NCI-H748 treated with DMSO at 0.1 percent for 48 hours (cell line): ENCODE measurements at places on chromosomes 2 and 18.

GRCh38 chr2:237726401-237726830 is 72.2 kb upstream of the RBM44 start:
- peak; percentile 96 for DNase-seq

GRCh38 chr2:166610913-166611305 is 116.9 kb upstream of the SCN7A start:
- DNase-seq, result no peak

DNA sequence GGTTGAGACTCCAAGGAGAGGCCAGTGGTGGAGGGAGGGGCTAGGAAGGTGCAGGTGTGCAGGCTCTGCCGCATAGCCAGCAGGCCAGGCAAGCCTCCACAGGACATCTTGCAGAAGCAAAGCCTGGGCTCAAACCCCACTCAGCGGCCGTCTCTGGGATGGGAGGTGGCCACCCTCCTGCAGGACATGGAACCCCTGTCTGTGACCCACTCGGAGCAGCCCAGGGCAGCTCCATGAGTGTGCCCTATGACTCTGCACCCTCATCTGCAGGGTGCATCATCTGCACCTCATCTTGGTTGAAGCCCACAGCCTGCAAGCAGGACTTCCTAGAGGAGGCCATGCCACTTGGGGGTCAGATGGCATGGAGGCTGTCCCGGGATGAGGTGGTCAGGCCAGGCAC is 46.3 kb downstream of the GPC1 start:
- no peak for DNase-seq

DNA sequence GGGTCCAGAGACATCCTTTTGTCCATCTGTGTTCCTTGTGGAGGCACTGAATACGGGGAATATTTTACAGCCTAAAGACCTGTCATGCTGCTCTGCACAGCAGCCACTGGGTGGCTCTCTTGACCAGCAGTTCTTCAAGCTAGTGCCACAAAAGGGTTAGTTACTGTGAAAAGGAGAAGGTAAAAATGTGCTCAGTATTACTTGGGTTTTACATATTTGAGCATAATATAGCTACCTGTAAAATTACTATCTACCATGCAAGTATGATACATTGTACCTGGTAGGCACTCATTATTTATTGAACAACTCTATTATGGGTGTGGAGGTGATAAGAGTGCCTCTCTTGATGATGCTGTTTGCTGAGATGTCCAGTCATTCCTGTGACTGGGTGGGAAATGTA is 23.6 kb downstream of the FZD5 start:
- DNase-seq, result peak; percentile 49

DNA sequence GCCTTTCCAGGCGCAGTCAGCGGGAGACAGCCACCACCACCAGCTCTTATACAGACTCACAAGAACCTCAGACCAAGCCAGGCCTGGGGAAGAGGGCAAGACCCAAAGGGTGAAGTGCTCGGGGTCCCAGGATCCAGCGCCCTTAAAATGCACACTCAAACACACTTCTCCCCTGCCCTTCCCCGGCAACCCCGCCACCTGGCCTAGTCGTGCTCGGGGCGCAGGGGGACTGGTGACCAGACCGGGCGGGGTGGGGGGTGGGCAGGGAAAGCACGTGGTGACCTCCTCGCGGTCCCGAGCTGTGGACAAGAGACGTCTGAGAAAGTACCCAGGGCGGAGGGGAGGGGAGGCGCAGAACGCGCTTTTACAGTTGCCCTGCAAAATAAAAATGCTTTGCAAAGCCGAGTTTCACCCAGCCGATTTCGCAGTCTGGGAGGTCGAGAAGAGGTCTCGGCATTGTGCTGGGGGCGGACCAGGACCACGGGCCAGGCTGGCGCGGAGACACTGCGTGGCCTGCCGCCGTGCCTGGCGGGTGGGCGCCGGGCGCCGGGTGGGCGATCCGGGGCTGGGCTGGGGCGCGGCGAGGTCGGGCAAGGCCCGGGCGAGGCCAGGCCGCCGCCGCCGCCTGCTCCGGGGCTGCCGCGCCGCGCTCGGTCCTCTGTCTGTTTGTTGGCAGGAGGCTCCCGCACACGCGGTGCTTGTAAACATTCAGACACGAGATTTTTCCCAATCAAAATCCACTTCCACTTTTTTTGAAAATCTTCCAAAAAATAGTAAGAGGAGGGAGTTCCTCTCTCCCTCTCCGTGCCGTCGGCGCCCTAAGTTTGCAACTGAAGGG is 2.0 kb downstream of the BCL11A start:
- DNase-seq, result no peak

DNA sequence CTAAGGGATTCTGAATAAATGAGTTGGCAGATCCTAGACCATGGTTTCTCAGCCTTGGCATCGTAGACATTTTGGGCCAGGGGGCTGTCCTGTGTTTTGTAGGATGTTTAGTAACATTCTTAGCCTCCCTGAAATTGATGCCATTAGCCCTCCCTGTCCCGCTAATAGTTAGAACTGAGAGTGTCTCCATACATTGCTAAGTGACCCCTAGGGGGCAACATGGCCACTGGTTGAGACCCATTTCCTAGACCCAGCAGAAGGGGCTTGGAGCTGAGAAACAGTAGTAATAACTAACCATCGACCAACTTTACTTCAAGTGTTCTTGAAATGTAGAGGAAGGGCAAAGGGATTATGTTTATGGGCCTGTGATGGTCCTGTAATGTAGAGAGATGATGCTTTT is 40.8 kb downstream of the KCMF1 start:
- no peak for DNase-seq

- no peak for DNase-seq
Observed at GRCh38 chr2:122755281-122755780, 999.9 kb downstream of the TSN start.

- DNase-seq, result peak; percentile 72
Observed at GRCh38 chr2:192749611-192750200, 555.0 kb upstream of the TMEFF2 start.

DNA sequence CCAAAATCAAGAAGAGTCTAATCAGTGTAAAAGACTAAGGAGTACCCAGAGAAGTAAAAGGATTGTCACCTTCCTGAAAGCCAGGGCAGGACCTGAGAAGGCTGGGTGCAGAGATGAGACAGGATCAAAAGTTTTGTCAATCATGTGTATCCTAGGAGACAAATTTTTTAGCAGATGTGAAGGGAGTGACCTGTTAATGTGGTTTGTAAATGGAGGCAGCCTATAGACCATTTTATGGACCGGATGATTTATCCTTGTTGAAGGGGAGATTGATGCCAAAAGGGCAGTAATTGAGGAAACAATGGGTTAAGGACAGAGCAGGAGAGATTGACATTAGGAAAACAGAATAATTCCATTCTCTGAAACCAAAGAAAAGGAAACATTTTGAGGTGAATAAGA is 813 bp downstream of the NDC80 start:
- peak; percentile 33 for DNase-seq

DNA sequence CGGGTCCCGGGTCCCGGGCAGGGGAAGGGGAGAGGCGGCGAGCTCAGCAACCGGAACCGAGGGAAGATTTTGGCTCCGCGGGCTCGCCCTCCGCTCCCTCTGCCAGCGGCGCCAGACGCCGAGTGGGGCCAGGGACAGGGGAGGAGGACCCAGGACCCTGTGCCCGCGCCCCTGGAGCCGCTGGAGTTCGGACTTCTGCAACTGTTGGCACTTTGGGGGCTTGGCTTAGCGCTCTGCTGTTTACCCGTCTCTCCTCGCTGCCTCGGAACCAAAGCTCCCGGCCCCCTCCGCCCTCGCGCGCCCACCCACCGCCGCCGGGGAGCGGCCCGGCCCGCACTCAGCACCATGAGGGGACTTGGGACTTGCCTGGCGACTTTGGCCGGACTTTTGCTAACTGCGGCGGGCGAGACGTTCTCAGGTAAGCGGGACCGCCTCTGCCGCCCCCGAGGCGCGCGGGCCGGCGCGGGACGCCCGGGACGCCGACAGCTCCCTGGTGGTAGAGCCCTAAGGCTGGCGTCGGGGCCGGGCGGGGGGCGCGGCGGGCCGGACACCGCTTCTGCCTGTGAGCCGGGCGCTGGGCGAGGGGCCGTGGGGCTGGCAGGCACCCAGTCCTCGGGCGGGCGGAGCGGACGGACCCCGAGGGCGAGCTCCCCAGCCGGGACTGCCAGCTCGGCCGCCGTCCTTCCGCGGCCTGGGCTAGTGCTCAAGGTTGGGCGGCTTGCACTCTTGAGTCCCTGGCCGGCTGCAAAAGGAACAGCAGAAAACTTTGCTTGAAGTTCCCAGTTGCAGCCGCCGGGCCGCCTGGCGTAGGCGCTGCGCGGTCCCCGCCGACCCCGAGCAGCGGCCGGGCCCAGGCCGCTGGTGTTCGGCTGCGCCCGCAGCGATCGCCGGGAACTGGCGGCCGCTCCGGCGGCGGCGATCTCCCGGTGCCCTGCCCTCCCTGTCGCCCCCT is 634 bp downstream of the PTPRM start:
- no peak for DNase-seq

- DNase-seq, result no peak
Observed at GRCh38 chr2:222214885-222215284, 83.9 kb downstream of the PAX3 start.

- no peak for DNase-seq
Observed at GRCh38 chr2:222393733-222394267, 30.5 kb upstream of the SGPP2 start.

DNA sequence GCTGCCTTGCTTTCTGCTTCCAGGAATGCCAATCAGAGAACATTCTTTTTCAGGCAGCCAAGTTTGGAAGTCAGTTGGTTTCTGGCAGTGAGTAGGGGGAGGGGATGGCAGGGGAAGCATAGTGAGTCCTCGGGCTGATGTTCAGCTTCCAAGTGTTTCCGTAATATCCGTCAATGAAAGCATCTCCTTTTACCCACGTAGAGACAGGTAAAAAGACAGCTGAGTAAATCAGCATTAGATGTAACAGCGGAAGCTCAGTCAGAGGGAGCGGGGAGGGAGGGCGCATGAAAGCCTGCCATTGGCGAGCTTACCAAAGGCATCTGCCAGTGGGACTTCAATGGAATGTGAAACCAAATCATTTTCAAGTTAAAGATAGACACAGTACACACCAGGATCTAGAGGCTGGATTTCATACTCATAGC is 117.1 kb upstream of the DTNA start:
- no peak for DNase-seq

DNA sequence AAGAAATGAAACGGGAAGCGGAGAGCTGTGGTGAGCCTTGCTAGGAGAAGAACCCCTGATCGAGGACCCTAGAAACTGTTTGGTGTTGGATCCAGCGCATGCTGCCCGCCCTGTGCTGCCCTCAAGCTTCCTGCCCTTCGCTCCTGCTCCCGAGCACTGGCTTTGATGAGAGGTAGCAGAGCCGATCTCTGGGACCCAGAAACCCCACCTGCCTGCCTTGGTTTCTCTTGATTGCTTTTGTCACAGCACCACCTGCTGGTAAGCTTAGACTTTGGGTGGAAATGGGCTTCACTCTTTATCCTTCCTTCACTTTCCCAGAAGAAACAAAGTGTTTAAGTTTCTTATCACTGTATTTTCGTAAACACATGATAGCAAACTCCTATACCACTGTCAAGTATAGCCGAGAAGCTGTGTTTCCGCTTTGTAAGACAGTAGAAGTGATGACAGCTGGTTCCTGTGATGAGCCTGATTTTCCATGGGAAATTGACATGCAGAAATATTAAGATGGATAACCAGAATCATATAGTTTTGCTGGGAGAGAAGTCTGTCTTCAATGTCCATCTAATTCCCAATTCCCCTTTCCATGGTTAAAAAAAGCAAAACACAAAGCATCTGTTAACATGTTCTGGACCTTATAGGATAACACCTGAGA is 267.4 kb downstream of the PHLPP1 start:
- peak; percentile 60 for DNase-seq

- no peak for DNase-seq
Observed at GRCh38 chr18:41347057-41347456, 608.0 kb upstream of the PIK3C3 start.

GRCh38 chr2:200728630-200729029 is 83.1 kb upstream of the BZW1 start:
- DNase-seq, result no peak

GRCh38 chr2:131030478-131030971 is 62.7 kb downstream of the FAM168B start:
- no peak for DNase-seq

- DNase-seq, result no peak
Observed at GRCh38 chr2:241317391-241317790, 1.7 kb downstream of the SEPTIN2 start.

GRCh38 chr18:35623255-35623654 is 41.7 kb downstream of the GALNT1 start:
- no peak for DNase-seq

DNA sequence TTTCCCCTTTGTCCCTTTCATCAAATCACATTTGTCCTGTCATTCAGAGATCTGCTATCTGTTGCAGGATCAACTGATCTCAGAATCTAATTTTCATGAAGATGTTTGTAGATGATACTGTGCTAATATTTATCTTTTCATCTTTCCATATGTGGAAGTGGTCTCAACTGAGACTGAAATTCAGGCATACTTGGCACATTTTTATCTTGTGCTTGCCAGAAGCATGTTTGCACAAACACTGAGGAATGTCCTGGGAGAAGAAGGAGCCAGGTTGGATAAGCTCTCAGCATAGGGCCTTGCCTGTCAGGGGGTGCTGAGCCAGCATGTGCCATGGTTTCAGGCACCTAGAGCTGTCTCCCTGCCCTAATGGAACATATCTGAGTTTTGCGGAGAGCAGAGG is 24.5 kb upstream of the MMADHC start:
- DNase-seq, result no peak

- DNase-seq, result no peak
Observed at GRCh38 chr2:36653967-36654694, 42.4 kb upstream of the VIT start.

- DNase-seq, result no peak
Observed at GRCh38 chr2:17270894-17271293, 247.3 kb downstream of the RAD51AP2 start.

GRCh38 chr2:226835420-226835795 is 446 bp upstream of the RHBDD1 start:
- no peak for DNase-seq

GRCh38 chr2:164984428-164984827 is 29.1 kb upstream of the SLC38A11 start:
- DNase-seq, result no peak

GRCh38 chr2:30437809-30438548 is 9.1 kb upstream of the LCLAT1 start:
- DNase-seq, result no peak

- DNase-seq, result no peak
Observed at GRCh38 chr2:50059462-50059861, 905.1 kb upstream of the FSHR start.

GRCh38 chr18:2617401-2617998 is 38.0 kb upstream of the SMCHD1 start:
- no peak for DNase-seq
